AG04450 (cell line): ENCODE measurements at places on chromosomes 6 and 20.

GRCh38 chr20:45774945-45775344 lies 16.7 kb downstream of the WFDC3 start:
- DNase-seq: no peak

GRCh38 chr20:19347943-19348456 lies 135.6 kb downstream of the SLC24A3 start:
- no peak for DNase-seq

- DNase-seq: no peak
Observed at GRCh38 chr6:12150812-12151432, 138.8 kb downstream of the HIVEP1 start.

GRCh38 chr20:14197097-14197496 lies 140.3 kb downstream of the FLRT3 start:
- DNase-seq: peak; percentile 10

- no peak for DNase-seq
Observed at GRCh38 chr6:14121936-14122344, 4.4 kb downstream of the CD83 start.

DNA sequence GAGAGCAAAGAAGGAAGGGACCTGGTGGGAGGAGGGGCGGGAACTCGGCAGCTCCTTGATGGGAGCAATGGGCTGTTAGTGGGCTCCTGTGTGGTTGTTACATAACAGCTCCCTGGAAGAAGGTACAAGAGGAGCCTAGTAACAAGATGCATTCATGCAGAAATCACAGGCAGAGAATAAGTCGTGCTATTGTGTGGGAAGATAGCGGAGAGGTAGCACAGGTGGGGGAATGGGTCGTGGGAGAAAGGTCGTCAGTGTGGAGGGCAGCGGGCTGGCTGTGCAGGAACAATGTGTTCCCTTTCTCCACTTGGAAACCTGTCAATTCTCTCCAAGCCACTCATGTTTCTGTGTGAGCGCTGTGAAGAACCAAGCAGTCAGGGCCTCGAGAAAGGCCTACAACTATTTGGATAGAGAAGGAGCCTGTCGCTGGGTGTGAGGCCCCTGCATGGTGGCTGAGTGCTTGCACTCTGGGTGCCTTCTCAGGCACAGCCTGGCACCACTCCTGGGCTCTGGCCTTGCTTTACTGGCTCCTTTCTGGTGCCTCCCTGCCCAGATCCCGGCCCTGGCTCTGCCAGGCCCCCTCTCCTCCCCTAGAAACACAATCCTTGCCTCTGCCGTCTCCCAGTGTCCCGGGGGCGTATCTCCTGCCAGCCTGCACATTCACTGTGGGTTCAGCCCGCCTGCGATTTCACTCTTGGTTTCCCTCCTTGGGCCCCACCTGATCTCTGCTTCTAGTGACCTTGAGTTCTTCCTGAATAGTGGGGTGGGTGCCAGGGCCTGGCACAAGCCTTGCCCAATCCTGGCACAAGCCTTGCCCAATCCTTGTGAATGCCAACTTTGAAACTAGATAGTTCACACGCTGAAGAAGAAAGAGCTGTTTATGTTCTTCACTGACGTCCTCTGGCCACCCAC lies 7.4 kb upstream of the FGD2 start:
- DNase-seq: no peak

DNA sequence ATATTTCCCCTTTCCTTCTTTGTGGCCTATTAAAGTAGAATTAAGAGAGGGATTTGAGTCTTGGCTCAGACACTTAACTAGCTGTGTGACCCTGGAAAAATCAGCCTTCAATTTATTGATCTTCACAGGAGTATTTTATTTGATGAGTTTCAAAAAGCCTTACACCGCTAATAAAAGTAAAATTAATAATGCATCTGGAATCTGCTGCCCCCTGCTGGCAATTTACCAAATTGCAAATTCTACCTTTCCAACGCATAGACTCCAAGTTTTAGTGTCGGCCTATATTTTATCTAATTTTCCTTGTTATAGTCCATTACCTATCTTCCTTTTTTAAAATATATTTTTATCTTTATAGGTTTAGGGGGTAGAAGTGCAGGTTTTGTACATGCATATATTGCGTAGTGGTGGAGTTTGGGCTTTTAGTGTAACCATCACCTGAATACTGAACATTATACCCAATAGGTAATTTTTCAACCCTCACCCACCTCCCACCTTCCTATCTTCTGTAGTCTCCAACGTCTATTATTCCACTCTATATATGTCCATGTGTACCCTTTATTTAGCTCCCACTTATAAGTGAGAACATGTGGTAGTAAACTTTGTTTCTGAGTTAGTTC lies 46.3 kb downstream of the GOPC start:
- no peak for DNase-seq

GRCh38 chr6:142112451-142113061 lies 20.2 kb upstream of the GJE1 start:
- peak; percentile 53 for DNase-seq
